ENCODE measurements at places on chromosomes 4 and X.
A peak's percentile ranks its signal among the peaks of the same experiment; 100 is the strongest.

GRCh38 chrX:40104630-40104984 lies 6.8 kb upstream of the BCOR start:
- DNase-seq, result no peak

- no peak for DNase-seq
Measured at GRCh38 chrX:13742397-13743176, 8.0 kb downstream of the OFD1 start.

GRCh38 chr4:142194905-142195304 lies 558.5 kb downstream of the IL15 start:
- DNase-seq, result peak; percentile 32

GRCh38 chrX:149286940-149287349 lies 218.2 kb downstream of the IDS start:
- peak; percentile 15 for DNase-seq

GRCh38 chr4:39085891-39086290 lies 23.9 kb downstream of the KLHL5 start:
- DNase-seq, result peak; percentile 23

DNA sequence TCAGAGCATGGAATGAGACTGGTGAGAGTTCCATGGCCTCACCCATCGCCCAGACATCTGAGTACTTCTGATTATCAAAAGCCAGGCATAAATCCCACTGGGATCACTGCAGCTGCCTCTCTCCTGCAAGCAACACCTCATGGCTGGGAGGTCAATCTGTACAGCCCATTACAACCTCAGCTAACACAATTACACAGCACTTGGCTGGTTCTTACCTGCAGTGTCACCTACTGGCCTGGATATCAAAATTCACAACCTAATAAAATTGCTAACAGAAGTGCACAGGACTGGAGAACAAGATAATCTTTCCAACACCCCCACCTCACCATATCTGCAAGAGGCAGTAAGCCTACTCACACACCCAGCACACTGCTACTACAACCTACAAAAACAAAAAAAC lies 341.7 kb upstream of the NDST3 start:
- DNase-seq, result no peak

- DNase-seq, result no peak
Measured at GRCh38 chrX:103215425-103215991, 600 bp downstream of the BEX4 start.

DNA sequence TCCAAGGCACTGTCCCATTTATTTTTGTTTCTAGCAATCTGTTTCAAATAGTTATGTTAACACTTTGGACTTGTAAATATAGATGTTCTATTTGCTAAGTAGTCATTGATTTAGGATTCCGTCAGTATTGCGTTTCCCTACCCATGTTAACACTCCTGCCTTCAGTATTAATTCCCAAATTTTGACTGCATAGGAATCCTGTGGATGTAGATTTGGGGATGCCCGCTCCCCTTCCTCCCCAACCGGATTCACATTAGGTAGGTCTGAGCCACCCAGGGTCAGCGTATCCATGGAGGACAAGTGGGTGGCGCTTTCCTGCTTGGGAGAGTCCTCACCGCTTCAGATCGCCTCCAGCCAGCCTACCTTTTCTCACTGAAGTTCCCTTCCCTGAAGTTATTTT lies 1.1 kb upstream of the SORBS2 start:
- no peak for DNase-seq

- DNase-seq, result no peak
Measured at GRCh38 chrX:70444326-70444945, at the start of gene DLG3. Gene DLG3, plus strand, starts transcription at chrX:70444835. Its CDS starts 367 bp downstream, at chrX:70445202.

- no peak for DNase-seq
Measured at GRCh38 chrX:122422547-122422946, 761.5 kb upstream of the GRIA3 start.

DNA sequence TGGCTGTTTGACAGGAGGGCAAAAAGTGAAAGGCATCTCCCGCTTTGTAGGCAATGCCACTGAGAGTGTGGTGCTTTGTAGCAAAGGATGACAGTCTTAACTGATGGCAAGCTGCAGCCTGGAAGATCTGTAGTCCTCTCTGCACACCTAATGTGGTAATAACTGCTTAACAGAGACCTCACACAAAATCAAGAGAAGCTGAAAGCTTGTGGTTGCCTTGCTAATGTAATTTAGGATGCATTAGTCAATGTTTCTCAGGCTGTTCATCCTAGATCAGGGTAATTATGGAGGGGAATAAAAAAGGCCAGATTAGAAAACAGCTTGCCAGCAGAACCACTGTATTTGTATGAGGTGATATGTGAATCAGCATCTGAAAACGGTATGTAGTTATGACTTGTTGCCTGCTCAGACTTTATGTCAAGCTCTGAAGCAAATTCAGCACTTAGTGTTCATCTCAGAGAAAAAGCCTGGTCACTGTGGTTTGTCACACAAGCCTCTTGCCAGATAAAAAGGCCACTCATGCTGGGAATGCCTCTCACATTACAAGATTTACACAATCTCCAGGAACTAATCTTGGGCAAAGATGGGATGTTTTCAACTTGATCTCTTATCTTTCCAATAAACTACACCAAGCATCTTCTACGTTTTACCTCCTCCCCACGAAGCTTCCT lies 130.8 kb downstream of the ENOX2 start:
- DNase-seq, result peak; percentile 4

GRCh38 chr4:51943221-51943620 lies 76.9 kb downstream of the LRRC66 start:
- no peak for DNase-seq

GRCh38 chr4:18524667-18525066 lies 503.1 kb upstream of the LCORL start:
- DNase-seq, result no peak

GRCh38 chrX:30975467-30975866 lies 86.4 kb upstream of the TAB3 start:
- DNase-seq, result no peak

GRCh38 chrX:7059214-7059838 lies 88.2 kb upstream of the STS start:
- no peak for DNase-seq

- no peak for DNase-seq
Measured at GRCh38 chrX:19931146-19931545, 43.7 kb upstream of the SH3KBP1 start.

- no peak for DNase-seq
Measured at GRCh38 chr4:67604029-67604381, 45.5 kb downstream of the STAP1 start.

- no peak for DNase-seq
Measured at GRCh38 chr4:41430792-41431191, 107.2 kb upstream of the LIMCH1 start.

GRCh38 chrX:4841216-4841745 lies 1127.8 kb upstream of the PRKX start:
- DNase-seq, result no peak

GRCh38 chr4:109390115-109390768 lies 43.4 kb upstream of the SEC24B start:
- DNase-seq, result no peak

GRCh38 chr4:1547856-1548826 lies 136.0 kb downstream of the FAM53A start:
- DNase-seq, result no peak

GRCh38 chr4:41079881-41080560 lies 134.3 kb downstream of the APBB2 start:
- no peak for DNase-seq

- DNase-seq, result no peak
Measured at GRCh38 chrX:66053414-66053813, 13.5 kb upstream of the VSIG4 start.

DNA sequence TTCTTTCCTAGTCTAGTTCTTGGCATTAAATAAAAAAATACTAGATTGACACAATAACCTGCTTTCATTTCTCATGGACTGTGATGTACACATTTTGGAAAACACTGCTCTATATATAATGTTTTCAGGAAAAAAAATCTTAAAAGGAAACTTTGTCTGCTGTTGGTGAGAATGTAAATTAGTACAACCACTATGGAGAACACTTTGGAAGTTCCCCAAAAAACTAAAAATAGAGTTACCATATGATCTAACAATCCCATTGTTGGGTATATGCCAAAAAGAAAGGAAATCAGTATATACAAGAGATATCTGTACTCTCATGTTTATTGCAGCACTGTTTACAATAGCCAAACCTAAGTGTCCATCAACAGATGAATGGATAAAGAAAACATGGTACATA lies 202.3 kb downstream of the PPP3CA start:
- DNase-seq, result no peak

GRCh38 chrX:78029663-78030062 lies 60.2 kb upstream of the PGAM4 start:
- peak; percentile 3 for DNase-seq

DNA sequence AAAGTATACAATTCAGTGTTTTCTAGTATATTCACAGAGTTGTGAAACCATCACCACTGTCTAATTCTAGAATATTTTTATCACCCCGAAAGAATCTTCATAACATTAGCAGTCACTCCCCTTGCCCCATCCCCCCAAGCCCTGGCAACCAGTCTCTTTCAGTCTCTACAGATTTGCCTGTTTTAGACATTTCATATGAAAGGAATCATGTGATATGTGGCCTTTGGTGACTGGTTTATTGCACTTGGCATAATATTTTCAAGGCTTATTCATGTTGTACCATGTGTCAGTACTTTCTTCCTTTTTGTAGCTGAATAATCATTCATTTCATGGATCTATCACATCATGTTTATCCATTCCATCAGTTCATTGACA lies 371.7 kb downstream of the AFF2 start:
- DNase-seq, result no peak

DNA sequence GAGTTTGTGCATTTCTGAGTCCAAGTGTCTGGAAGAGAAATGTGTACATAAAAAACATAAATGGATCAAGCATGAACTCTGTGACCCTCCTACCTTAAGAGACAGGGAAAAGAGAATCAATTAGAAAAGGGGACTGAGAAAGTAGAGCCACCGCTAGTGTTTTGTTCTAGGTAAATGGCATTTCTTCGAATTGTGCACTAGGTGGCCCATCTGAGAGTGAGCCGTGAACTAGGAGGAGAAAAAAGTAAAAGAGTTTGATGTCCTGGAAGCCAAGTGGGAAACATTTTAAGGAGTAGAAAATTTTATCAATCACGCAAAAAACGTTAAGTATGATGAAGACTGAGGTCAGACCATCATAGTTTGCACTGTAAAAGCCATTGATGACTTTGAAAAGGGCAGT lies 55.1 kb downstream of the NAF1 start:
- DNase-seq, result no peak

DNA sequence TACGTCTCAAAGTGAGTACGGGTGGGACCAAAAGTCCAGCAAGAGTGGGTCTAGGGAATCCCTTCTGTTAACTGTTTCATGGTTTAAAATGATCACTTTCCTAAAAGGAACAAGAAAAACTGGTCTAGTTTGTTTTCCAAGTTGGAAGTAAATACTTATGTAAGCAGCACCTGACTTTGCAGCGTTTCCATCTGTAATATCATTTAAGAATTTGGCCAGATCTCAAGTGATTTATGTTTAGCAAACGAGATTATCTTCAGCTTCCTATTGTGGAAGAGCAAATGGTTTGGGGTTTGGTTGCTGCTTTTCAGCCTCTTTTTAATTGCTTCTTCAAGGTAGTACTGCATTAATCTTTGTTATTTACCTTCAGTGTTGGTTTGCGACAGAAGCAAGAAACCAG lies 50.4 kb downstream of the FHIP1A start:
- no peak for DNase-seq

GRCh38 chr4:150720973-150721518 lies 139.1 kb downstream of the MAB21L2 start:
- no peak for DNase-seq

- DNase-seq, result no peak
Measured at GRCh38 chrX:38220024-38220414, 652 bp downstream of the SRPX start.

- DNase-seq, result peak; percentile 59
Measured at GRCh38 chr4:61468024-61468720, 268.0 kb downstream of the ADGRL3 start.

- no peak for DNase-seq
Measured at GRCh38 chr4:7894677-7895181, 44.9 kb downstream of the AFAP1 start.

- DNase-seq, result no peak
Measured at GRCh38 chrX:130531066-130531465, 129.3 kb downstream of the RBMX2 start.

- no peak for DNase-seq
Measured at GRCh38 chr4:145716200-145716599, 36.3 kb downstream of the C4orf51 start.

- no peak for DNase-seq
Measured at GRCh38 chrX:133461231-133461630, 45.9 kb upstream of the GPC4 start.

- no peak for DNase-seq
Measured at GRCh38 chrX:108199691-108200090, 108.1 kb downstream of the ATG4A start.

DNA sequence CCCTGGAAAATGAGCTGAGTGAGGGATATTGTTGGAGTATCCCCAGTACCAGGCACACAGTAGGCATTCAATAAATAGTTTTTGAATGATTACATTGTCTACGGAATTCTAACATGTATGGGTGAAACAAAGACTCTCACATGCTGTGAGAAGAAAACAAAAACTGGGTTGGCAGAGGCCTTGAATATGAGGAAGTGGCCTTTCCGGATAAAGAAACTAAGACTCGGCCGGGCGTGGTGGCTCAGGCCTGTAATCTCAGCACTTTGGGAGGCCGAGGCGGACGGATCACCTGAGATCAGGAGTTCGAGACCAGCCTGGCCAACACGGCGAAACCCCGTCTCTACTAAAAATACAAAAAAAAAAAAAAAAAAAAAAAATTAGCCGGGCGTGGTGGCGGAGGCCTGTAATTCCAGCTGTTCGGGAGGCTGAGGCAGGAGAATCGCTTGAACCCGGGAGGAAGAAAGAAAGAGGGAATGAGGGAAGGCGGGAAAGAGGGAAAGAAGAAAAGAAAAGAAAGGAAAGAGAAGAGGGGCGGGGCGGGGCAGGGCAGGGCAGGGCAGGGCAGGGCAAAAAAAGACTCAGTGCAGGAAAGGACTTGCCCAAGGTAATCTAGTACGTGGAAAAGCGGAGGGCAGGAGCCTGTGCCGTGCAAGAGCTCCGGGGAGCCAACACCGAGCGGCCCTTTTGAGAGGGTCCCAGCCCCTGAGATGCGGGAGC lies 689 bp upstream of the TMA16 start:
- DNase-seq, result no peak

- no peak for DNase-seq
Measured at GRCh38 chr4:77434299-77435092, 171.1 kb upstream of the CXCL13 start.

Measured in astrocyte of the cerebellum (primary cell).